ENCODE measurements at places on chromosomes 1 and 21.

DNA sequence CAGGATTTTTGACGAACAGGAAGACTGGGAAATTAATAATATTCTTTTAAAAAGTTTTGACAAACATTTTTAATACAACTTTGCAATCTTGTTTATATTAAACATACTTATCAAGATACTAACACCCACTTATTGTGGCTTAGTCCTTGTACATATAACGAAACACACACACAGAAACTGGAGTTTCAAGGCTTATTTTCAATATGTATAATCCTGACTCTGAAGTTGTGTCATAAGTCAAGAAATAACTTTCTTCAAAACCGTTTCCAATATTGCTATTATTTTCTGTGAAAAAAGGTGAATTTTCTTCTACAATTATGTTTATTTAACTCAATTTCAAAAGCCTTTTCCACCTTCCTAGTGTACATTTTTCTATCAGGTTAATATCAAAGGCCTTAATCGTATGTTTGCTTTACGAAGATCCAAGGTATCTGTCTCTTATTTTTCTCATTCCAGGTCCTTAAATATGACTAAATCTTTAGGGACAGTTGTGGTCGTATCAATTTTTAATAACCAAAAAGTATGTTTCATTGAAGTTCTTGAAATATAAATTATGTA lies 1.8 kb downstream of the CDKN2C start:
- DNase-seq, result no peak

- DNase-seq, result no peak
Measured at GRCh38 chr1:161379071-161379470, 11.4 kb upstream of the CFAP126 start.

GRCh38 chr1:68085752-68086151 lies 35.3 kb upstream of the DIRAS3 start:
- no peak for DNase-seq

- no peak for DNase-seq
Measured at GRCh38 chr1:197841883-197842553, 60.4 kb upstream of the C1orf53 start.

DNA sequence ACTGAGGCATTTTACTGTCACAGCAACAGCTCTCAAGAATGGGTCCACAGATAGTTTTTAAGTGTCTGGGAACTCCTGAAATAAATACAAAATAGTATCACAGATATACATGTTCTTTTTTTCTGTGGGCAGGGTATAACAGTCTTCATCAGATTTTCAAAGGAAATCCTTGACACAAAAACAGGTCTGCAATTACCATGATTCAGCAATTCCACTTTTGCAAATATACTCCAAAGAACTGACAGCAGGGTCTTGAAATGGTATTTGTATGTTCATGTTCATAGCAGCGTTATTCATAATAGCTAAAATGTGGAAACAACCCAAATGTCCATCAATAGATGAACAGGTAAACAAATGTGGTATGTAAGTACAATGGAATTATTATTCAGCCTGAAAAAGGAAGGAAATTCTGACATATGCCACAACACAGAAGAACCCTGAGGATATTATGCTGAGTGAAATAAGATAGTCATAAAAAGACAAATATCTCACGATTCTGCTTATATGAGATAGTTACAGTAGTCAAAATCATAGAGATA lies 85.0 kb downstream of the EPS15 start:
- no peak for DNase-seq

DNA sequence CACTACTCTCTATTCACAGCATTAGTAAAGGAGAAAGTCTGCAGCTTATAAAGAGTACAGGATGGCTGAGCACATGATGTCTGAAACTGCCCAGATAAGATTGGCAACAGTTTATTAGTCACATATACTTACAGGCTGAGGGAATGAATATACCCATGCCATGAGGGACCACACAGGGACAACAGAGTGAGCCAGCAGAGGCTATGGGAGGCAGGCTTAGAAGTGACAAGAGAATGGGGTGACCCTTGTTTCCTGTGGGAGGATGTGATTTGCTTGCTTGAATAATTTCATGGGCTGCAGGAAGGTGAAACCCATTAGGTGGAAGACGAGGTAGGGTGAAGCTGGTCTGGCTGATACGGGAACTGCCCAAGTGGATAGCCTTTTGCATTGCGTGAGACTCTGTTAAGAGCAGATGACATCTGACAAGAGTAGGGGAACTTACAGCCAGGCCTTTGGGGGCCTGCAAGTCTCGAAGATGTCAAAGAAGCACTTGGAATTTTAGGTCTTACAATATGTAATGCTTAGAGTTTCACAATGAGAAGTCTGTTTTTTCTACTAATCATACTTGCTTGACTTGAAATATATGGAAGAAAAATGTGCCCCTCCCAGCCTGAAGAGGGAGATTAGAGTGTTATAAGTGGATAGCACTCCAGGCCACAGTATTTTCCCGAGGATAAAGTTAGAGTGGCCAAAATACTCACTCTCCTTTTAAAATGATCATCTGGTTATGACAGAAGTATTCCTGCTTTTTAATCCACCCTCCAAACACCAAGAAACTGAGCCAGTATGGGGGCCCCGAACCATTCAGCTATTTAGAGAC lies 34.6 kb upstream of the TNFSF4 start:
- DNase-seq, result no peak

DNA sequence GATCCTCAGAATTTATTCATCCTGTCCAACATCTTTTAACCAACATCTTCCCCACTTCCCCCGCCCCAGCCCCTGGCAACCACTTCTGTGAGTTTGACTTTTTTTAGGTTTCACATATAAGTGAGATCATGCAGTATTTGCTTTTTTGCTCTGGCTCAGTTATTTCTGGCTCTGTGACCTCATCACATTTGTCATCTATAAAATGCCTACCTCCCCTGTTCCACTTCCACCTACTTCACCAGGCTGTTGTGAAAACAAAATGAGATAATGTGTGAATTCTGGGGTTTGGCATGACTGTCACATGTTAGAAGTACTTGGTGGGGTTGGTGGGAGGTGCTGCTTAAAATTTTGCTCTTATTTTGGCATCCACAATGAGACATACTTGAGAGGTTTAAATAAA lies 18.4 kb downstream of the HHAT start:
- no peak for DNase-seq

DNA sequence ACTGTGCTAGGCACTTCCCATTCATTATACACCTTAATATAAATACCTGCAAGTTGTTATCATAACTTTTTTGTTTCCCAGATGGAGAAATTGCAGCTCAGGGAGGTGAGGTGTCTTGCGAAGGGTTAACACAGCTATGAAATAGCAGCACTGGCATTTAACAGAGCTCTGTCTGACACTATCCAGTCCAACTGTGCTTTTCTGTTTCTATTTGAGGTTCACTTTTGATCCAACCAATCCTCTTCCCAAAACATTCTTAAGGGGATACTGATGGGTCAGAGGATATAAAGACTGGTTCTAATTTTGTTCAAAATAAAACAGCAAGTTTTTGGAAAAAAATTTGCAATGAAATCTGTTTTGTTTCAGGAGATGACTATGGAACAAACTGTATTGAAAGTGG lies 46.5 kb upstream of the C8B start:
- DNase-seq, result no peak

DNA sequence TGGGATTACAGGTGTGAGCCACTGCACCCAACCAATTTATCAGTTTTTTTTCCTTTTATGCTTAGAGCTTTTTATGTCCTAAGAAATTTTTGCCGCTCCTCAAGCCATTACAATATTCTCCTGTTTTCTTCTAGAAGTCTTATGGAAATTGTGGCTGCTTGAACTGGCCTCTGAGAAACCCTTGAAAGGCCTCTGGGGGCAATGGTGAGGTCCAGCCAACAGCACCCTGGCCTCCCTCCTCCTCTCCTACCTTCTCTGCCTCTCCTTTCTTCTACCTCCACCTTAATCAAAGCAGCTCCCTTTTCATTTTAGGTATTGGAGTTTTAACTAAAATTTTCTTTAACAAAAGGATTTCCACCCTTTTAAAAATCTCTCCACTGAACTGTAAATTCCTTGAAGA lies 24.5 kb upstream of the RGS16 start:
- no peak for DNase-seq

DNA sequence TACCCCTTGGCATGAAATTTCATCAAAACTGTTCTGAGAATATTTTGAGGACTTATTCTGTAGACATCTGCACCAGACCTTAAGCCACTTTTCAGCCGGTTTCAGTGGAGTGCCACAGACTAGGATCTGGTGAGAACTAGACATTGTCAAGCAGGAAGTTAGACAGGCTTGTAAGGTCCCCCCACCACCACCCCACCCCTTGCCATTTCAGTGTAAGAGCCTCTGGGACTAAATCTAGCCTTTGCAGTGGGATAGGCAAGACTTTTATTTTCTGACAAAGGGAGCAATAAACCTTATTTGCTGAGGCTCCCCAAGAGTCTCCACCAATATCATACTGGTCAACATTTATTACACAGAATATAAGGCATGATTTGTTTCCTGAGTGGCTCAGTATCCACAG lies 77.9 kb upstream of the EXO1 start:
- no peak for DNase-seq

DNA sequence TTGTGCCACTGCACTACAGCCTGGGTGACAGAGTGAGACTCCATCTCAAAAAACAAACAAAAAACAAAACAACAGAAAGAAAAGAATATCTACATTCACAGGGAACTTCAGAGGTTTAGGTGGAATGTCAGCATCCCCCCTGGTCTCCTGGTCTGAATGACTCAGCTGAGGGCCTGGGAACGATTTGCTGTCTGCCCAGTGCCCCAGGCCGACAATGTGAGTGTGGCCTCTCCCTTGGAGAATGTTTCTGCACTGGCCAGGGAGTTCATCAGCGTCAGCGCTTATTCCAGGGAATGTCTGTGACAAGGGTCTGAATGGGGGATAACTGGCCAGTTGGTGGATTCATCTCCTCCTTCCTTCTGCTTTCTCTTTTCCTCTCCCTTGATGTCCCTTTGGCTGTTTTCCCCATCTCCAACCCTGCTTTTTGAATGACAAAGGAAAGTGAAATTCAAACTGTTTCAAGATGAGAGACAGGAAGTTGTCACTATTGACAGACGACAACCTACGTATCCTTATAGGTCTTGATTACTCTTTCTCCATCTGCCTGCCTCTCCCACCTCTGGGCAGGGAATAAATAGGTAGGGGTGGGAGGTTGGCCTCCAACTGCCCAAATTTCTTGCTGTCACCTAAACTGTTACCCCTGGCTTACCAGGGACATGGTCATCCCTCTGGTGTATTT lies 213.1 kb downstream of the HHAT start:
- DNase-seq, result no peak

DNA sequence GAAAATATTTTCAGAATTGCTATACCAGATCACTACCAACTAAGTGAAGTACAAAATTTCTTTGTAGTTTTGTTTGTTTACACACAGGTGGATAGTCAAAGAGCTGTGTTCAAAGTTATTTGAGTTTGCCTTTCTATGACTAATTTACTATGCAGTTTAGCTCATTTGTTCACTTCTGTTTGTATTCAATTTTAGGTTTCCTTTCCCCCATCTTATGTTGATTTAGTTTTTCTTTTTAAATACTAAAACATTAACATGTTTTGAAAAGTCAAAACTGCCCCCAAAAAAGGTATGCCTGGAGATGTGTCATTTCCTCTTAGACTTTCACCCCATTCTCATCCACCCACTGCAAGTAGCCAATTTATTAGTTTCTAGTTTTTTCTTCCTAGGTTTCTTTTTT lies 18.7 kb upstream of the RIPPLY3 start:
- no peak for DNase-seq

GRCh38 chr1:3507636-3508275 lies 53.3 kb downstream of the ARHGEF16 start:
- no peak for DNase-seq

- no peak for DNase-seq
Measured at GRCh38 chr1:100955322-100955721, 59.4 kb downstream of the SLC30A7 start.

GRCh38 chr1:231763456-231763855 lies 136.9 kb downstream of the DISC1 start:
- DNase-seq, result no peak

DNA sequence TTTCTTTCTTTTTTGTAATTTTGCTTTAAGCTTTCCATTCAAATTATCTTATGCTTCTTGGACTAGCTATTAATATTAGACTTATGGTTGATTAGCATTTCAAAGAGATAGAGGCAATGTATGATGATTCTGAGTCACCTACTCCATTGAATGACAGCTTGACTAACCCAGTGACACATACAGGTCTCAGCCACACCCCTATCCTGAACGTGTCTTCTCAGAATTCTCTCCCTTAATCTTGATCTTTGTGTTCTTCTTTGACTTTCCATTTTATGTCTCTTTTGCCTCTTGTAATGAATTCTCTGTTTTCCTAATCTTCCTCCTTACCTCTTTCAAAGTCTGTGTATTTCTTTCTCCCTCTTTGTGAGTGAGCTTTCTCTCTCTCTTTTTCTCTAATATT lies 241.1 kb downstream of the PDE4B start:
- no peak for DNase-seq

GRCh38 chr1:32984455-32985171 lies 20.0 kb upstream of the RNF19B start:
- no peak for DNase-seq

DNA sequence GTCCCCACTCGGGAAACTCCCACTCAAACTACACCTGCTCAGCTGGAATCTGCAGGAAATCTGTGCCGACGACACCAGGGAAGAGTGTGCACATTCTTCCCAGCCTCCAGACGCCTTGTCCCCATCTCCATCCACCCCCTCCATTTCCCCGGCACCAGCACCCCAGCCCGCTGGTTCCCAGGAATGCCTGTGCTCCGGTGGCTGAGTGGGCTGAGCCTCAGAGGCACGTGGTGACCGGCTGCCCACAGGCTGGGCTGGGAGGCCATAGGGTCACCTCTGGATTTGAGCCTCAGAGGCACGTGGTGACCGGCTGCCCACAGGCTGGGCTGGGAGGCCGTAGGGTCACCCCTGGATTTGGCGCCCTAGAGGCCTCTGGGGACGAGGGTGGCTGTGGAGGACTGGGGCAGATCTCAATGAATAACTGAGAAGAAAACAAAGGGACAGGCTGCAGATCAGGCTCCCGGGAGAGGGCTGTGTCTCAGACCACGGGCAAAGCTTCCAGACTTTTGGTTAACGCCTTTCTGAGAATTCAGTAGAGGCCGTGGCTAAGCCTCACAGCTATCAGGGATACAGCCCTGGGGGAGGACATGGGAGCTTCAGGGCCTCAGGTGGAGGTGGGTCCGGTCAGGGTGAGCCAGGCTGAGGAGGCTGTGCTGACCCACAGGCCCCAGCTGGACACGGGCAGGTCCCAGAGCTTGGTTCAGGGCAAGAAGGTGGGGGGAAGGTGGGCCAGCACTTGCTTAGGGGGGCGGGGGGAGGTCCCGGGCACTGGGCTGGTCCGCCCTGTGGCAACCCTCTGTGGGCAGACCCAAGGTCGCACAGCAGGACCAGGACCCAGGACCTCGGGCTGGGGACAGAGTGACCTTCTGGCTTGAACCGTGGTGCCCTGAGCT lies 17.3 kb upstream of the TTLL10 start:
- no peak for DNase-seq

GRCh38 chr1:231236208-231236591 lies 4.8 kb upstream of the GNPAT start:
- no peak for DNase-seq

GRCh38 chr1:199377211-199377610 lies 650.3 kb upstream of the NR5A2 start:
- no peak for DNase-seq
